Right ventricle myocardium superior (tissue), 1 donor: ENCODE measurements at places on chromosomes 16 and 17. TPM values are rescaled to one million over a fixed set of nuclear protein-coding genes. Genes with fewer than 3 reads are reported as not detected.

GRCh38 chr16:85492295-85492864, 120.7 kb upstream of the GSE1 start:
- no peak for DNase-seq

DNA sequence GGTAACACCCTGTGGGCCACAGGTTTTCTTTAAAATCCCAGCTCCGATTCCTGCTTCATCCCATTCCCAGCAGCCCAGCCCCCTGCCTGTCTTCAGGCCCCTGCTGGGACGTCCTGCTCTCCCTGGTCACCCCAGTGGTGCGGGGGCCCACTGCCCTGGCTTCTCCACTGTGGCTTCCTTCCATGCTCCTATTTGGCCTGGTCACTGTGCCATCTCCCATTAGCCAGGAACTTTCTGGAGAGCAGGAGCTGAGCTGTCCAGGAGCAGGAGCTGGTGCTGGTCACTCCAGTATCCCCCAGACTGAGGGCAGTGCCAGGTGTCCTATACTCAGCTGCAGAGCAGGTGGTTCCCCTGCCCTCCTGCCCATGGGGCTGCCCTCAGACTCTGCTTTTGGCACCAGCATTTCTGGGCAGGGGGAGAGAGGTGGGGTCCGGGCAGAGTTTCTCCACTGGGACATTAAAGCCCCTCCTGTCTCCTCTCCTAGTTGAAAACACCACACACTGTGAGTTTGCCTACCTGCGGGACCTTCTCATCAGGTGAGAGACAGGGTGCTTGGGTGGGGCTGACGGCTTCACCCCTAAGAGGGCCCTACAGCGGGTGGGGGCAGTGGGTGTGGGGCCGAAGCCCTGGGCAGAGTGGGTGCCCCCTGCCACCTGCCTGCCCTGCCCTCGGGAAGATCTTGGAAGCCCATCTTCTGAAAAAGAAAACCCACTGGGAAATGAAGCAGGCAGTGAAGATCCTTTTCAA, 356.2 kb downstream of the SEC14L1 start:
- no peak for DNase-seq

DNA sequence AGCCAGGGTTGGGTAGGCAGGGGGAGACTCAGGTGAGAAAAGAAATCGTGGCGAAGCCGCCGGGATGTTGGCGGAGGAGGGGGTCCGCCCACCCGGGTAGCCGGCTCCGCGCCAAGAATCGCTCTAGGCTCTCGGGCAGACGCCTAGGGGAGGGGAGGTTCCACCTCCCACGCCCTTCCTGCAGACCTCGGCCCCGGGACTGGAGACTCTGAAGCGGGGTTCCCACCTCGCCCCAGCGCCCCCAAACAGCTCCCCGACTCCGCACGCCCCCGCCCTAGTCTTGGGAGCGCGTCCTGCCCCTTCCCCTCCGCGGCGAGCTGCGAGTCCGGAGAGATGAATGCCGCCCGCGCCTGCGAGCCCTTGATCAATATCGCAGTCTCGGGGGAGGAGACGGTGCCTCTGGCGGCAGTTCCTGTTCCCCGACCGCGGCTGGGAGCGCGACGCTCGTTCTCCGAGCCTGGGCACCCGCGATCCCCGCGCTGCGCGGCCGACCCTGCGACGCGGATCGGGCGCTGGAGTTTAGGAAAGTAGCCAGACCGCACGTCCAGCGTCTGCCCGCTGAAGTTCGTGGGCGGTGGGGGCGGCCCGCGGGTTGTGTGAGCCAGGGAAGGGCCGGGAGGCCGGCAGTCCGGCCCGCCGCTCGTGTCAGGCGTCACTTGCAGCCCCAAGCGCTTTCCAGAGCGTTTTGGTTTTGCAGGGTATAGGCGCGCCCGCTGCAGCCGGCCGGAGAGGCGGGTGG, 790 bp downstream of the CRHR1 start:
- DNase-seq: peak; percentile 49

DNA sequence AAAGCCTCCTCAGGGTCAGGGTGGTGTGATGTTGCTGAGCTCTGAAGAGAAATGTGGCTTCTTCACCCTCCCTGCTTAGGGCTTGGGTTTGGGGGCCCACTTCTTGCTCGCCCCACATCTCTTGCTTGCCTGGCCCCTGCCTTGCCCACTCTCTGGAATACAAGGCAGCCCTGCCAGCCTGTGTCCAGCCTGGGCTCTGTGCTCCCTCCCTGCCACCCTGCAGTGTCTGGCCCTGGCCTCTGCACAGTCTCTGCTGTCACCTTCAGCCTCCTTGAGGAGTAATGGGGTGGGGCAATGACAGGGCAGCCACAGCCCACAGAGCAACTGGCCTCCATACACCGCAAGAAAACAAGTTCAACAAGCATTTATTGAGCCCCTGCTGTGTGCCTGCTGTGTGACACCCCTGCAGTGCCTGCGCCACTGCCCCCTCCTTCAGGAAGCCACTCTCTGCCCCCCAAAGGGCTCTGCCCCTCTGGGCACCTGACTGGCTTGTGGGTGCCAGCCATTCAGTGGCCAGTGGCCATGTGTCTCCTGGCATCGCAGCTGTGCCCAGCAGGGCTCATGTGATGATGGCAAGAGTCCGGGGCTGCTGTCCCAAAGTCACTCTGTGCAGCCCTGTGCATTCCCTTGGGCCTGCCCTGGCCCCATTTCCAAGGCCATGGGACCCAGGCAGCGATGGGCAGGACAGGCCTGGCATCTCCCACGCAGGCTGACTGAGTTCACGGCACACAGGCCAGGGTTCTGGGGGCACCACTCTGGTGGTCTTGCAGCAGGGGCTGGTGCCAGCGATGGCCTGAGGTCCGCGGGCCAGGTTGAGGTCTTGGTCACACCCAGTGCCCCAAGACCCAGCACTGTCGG, 240.8 kb downstream of the KATNIP start:
- DNase-seq: no peak

GRCh38 chr17:49005140-49005539, 8.0 kb downstream of the IGF2BP1 start:
- no peak for DNase-seq

DNA sequence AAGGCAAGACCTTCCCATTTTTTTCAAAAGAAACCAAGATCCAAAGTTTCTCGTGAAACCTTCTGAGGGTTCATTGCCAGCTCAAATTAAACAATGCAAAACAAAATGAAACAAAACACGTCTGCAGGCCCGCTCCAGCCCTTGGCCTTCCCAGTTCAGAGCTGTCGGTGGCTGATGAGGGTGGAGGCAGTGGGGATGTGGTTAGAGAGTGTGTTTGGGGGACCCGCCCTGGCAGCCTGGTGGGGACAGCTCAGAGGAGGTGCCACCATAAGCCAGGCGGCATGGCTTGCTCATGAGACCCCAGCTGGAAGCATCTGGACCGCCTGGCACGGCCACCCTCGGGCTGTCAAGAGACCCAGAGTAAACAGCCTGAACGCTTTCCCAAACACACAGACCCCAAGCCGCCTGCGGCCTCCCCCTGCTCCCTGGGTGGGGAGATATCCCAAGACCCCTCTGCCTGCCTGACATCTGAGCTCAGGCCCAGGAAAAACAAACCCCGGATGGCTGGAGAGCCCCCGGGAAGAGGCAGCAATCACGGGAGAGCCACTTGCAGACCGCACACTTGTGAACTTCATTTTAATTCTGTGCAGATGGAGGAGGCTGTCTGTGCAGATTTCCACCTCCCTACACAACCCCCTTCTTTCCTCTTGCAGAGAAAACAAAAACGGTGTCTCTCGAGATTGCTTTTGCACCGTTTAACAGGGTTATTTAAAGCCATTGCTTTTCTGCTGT, 35.4 kb upstream of the LITAF start:
- DNase-seq: peak; percentile 68

GRCh38 chr17:47739150-47739549, 6.1 kb downstream of the TBX21 start:
- DNase-seq: no peak

- DNase-seq: peak; percentile 54
Observed at GRCh38 chr17:7042501-7043181, 1.3 kb downstream of the SLC16A11 start.

GRCh38 chr17:9195961-9196670, 174.8 kb downstream of the NTN1 start:
- DNase-seq: no peak

DNA sequence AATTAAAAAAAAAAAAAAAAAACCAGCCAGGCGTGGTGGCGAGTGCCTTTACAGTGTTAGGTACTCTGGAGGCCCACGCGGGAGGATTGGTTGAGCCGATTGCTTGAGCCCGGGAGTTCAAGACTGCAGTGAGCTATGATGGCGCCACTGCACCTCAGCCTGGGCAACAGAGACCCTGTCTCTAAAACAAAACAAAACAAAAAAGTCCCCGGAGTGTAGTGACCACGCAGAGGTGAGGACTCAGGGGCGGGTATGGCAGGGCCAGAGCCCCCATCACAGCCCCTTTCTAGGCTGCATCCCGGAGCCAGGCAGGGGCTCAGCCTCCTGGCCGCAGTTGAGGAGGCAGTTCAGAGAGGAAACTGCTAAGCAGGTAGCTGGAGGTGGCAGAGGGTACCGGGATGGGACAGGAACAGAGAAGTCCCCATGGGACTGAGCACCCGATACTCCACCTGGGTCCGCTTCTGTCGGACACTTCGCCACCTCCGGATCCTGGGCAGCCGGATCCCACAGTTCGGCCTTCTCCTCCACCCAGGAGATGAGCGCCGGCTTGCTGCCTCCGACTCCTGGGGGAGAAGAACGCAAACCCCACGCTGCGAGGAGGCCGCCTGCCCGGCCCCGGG, 800 bp downstream of the ZNF747 start:
- no peak for DNase-seq

GRCh38 chr17:31078290-31078689, 16.5 kb upstream of the NF1 start:
- DNase-seq: no peak

DNA sequence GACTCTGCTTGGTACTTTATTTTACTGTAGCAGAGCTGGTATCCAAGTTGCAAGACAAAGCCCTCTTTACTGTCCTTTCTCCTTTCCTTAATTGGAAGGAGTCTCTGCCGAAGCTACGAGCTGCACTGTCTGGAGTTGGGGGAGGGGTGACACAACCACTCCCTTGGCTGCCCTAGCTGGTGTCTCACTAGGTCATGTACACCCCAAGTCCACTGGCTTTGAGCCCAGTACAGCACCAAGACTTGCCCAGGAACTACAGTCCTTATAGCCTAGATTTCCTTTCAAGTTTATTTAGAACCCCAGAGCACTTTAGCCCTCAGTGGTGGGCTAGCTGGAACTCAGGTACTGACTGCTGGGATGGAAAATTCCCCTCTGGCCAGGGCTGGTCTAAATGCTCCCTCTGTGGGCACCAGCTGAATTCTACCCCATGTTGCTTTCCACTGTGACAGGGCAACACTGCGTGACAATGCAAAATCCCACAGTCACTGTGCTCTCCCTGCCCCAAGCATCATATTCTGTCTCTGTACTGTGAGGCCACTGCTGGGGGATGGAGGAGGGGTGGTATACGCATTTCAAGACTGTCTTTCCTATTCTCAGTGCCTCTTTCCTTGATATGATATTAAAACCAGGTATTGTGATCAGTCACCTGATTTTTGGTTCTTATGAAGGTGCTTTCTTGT, 18.4 kb downstream of the EFCAB5 start:
- DNase-seq: no peak

- DNase-seq: peak; percentile 83
Observed at GRCh38 chr16:1527836-1528811, 5.3 kb upstream of the TMEM204 start.

- no peak for DNase-seq
Observed at GRCh38 chr17:14745541-14745940, 444.7 kb downstream of the HS3ST3B1 start.

DNA sequence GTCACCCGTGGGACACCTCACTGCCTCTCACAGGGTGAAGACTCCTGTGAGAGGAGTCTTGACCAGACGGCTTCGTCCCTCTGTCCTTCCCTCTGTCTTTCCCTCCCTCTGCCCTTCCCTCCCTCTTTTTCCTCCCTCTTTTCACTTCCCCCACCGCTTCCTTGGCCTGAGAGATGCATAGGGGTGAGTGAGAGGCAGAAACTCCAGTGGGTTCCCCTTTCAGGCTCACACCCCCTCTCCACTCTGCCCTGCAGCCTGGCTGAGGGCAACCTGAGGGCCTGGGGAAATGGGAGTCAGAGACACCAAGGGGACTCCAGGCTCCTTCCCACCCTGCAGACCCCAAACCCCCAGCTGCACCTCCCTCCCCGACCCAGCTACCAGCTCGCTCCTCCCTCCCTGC, 14.6 kb upstream of the KRT17 start:
- DNase-seq: no peak

DNA sequence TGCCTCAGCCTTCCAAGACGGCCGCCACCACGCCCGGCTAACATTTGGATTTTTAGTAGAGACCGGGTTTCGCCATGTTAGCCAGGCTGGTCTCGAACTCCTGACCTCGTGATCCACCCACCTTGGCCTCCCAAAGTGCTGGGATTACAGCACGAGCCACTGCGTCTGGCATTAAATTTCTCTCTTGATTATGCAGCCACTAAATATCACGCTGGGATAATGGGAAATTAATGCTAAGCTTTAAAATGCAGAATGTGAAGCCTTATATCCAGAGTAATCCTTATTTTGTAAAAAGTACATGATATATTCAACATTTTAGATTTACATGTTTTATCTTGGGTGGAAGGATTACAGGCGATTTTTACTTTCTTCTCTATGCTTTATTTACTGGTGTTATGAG, 89.2 kb downstream of the ANKRD11 start:
- DNase-seq: no peak

GRCh38 chr16:12173121-12173520, 196.6 kb downstream of the SNX29 start:
- DNase-seq: no peak

- no peak for DNase-seq
Observed at GRCh38 chr17:9381068-9381467, 194.6 kb downstream of the STX8 start.

DNA sequence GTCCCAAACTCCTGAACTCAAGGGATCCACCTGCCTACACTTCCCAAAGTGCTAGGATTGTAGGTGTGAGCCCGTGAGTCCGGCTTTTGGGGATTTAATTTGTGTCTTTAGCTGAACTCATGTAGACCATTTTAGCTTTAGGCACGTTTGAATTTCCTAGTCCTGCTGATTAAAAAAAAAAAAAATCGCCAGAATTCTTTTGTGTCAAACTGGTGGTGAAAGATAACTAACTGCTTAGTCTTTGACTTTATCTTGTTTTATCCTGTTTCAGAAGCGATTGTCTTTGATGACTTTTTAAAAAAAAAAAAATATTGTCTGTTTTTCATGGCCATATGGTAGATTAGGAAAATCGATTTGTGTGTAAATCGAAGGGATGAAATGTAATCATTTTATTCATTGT, 2.6 kb downstream of the RABEP1 start:
- DNase-seq: no peak

GRCh38 chr17:39632153-39632941, 4.6 kb upstream of the STARD3 start:
- no peak for DNase-seq

- DNase-seq: peak; percentile 78
Observed at GRCh38 chr17:2337544-2338314, 428 bp downstream of the SGSM2 start.

Gene KRTAP3-2
- total RNA-seq: not detected

Gene LLGL2
- 3.6 TPM for total RNA-seq

Gene CETP
- total RNA-seq: 0.24 TPM

Gene PRSS36
- total RNA-seq: 2.2 TPM

Gene OR3A2
- 0.11 TPM for total RNA-seq

Gene SOX15
- total RNA-seq: 0.91 TPM

Gene HID1
- 9.0 TPM for total RNA-seq

Gene HSF5
- total RNA-seq: not detected
